Hindlimb muscle (tissue), 1 donor: ENCODE measurements at places on chromosomes 3 and 15.

- DNase-seq: no peak
Measured at GRCh38 chr3:150602426-150603152, 532 bp upstream of the SELENOT start.

- DNase-seq: no peak
Measured at GRCh38 chr3:143821862-143822261, 26.4 kb downstream of the SLC9A9 start.

DNA sequence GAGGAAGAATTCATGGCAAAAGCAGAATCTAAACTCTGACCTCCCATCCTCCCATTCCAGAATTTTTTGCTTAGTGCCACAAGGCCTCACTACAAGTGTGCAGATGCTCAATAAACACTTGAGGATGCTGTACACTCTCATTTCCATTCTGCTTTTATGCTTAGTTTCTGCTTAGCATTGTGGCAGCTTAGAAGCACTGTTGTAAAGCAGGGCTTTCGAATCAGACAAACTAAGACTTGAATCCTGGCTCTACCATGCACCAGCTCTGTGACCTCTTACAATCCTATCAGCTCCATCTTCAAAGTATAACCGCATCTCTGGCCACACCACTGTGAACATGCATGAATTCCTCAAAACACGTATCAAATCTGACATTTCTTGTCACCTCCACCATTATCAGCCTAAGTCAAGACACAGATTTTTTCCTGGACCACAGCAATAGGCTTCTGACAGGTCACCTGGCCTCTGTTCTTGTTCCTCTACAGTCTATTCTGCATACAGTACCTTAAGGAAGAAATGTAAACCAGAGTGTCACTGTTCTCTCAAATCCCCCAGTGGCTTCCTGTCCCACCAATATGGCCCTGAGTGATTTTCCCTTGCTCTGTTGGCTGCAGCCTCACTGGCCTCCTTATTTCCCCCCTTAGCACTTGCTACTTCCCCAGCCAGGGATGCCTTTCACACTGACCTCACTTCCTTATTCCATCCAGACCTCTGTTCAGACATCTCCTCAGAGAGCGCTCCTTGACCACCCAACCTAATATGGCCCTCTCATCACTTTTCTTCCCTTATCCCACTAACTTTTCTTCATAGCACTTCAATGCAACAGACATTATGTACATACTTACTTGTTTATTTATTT is 8.1 kb upstream of the PHC3 start:
- no peak for DNase-seq

DNA sequence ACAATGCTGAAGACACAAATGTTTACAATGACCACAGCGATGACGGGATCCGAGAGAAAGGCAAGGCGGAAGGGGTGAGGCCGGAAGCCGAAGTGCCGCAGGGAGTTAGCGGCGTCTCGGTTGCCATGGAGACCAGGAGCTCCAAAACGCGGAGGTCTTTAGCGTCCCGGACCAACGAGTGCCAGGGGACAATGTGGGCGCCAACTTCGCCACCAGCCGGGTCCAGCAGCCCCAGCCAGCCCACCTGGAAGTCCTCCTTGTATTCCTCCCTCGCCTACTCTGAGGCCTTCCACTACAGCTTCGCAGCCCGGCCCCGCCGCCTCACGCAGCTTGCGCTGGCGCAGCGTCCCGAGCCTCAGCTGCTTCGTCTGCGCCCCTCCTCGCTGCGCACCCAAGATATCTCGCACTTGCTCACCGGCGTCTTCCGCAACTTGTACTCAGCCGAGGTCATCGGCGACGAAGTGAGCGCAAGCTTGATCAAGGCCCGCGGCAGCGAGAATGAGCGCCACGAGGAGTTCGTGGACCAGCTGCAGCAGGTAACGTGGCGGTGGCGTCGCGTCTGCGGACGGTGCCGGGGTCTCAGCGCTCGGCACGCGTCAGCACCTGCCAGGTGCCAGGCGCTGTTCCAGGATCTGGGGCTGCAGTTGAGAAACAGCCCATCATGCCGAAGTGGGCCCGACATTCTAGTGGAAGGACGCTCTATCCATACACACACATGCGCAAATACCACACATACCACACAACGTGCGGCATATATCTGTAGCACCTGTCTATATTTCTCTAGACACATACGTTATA is at the start of gene DLEC1:
Gene DLEC1 (plus strand): TSS at position 108 of the 798 bp plus-strand sequence. CDS start 18 bp downstream, at position 126.
- peak; percentile 66 for DNase-seq

GRCh38 chr15:86689006-86689405 is 609.3 kb downstream of the AGBL1 start:
- DNase-seq: no peak

- DNase-seq: no peak
Measured at GRCh38 chr15:33026614-33027013, 167.9 kb downstream of the FMN1 start.

DNA sequence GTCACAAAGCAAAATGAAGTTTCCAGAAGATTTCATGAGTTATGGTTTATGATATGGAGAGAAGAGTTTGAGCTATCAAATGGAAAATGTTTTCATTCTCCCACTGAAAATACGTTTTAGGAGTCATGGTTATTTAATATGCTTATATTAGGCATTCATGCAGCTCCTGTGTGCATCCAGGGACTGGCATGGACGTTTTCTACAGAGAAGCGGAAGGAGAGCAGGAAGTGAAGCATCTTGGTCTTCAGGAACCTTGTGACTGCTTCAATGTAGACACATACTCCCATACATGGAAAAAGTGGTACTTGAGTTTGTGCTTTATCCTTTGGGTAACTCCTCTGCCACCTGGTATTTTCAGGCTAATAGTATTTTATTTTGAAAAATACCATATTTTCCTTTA is 43.3 kb upstream of the TOP2B start:
- DNase-seq: no peak

DNA sequence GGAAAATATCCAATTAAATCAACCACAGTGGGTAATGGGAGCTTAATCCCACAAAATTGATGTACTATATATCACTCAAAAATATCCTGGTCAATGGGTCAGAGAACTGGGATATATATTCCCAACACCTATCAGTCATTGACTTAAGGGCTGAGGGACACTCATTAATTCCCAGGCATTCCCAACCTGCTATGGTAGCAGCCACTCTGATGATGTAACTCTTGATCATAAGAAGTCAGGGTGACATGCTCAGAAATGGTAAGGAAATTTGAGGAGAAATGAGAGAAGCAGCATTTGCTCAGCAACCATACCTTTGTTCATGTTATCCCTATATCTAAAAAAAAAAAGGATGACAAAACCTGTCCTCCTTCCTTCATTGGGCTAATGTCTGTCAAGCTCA is 3.1 kb upstream of the PLOD2 start:
- DNase-seq: no peak
